ENCODE measurements at places on chromosomes 6 and 20.
A peak's percentile ranks its signal among the peaks of the same experiment; 100 is the strongest.

GRCh38 chr20:21033817-21034216, 72.3 kb downstream of the LINC00237 start:
- DNase-seq = no peak

- no peak for DNase-seq
These were observed 44.6 kb downstream of the CDYL start for GRCh38 chr6:4820704-4821276.

GRCh38 chr20:1369970-1370369, 22.9 kb downstream of the FKBP1A start:
- no peak for DNase-seq

DNA sequence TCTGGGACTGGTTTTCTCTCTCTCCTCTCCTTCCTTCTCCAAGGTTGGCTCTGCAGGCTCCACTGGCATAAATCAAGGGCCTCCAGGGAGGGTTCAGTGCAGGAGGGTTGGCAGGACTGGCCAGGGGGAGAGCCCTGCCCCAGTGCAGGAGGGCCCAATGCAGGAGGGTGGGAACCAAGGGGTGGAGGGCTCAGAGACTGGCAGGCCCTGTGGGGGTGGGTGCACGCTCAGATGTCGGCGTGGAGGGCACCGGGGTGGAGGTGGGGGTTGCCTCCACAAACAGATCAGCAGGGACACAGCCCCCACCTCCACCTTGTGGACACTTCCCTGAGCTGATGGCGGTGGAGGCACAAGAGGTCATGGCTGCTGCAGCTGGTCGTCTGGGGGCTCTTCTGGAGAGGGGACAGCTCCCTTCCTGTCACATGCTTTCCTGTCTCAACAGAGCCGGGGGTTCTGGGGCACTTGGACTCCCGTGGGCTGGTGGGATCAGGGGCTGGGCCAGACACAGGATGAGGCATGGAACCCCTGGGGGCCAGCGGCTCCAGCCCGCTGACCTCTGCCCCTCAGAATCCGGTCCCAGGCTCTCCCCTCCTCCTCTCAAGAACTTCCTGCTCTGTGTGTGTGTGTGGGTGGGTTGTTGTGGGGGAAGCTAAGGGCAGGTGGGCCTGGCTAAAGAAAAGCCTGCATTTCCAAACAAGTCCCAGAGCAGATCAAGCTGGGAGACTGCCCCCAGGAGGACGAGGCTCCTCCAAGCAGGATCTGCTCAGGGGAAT, 2.7 kb upstream of the ABHD16B start:
- DNase-seq = no peak

DNA sequence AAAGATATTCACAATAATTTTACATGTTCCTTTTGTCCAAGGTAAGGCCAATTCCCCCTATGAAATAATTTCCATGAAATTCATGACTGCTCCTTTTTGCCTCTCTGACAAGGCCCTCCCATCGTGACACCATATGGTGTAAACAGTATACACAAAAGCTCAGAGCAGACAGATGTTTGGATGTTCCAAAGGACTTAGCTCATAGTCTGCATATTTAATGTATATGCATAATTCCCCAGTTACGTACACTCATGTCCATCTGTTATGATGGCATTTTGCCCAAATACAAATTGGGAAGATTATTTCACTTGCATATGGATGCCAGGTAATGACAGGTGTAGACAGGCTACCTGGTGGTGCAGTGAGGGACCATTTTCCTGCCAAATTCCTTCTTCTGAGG, 376.5 kb downstream of the KHDRBS2 start:
- no peak for DNase-seq

- DNase-seq = no peak
These were observed 112.0 kb downstream of the LAMP5 start for GRCh38 chr20:9626357-9626756.

DNA sequence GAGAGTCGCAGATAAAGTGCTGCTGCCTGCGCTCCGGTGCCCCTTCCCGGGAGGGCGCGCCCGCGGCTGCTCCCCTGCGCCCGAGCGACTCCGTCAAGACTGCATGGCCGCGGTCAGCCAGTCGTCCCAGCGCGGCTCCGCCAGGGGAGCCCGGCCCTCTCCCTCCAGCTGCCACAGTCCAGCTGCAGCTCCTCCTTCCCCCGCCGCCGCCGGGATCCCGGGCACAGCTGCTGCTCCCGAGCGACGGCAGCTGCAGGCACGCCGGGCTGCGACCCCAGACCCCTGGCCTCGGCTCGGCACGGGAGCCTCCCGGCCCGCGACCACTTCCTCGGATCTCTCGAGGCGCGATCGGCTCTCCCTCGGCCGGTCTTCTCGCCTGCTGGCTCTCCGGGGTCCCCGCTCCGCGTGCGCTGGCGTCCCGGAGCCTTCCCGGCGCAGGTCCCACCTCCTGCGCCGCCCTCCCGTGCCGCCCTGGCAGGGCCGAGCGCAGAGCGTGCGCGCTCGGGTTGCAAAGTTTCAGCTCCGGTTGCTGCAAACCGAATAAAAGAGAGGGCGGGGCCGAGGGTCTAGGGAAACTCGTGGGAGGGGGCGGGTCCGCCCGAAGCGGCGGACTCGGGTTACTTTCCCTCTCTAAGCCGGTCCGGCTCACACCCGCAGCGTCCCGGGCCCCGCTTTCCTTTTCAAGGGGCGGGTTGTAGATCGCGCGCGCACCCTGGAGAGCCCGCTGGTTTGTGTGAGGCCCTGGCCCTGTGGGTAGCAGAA, at the start of gene CNKSR3:
Gene CNKSR3, minus strand, starts transcription at position 542 of the 762 bp plus-strand sequence. CDS start 571 bp downstream, outside the sequence.
- peak; percentile 93 for DNase-seq

DNA sequence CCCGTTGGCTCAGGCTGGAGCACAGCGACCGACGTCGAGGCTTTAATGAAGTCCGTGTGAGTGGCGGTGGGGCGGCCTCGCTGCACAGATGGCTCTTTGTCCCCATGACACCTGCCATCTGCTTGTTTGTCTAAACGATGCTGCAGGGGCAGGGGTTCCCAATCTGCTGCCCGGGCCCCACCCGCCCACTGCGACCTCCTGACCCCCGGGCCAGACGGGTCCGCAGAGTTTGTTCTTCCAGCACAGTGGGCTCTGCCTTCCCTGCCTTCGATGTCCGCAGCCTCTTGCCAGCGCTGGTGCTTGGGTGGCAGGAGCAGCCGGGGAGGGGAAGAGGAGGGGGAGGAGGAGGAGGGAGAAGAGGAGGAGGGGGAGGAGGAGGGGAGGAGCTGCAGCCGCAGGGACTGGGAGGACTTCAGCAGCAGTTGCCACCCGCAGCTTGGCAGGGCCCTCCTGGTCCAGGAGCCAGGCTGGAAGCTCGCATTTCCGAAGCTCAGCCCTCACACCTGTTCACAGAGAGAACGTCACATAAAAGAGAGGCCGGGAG, 210.0 kb downstream of the DLL1 start:
- peak; percentile 93 for DNase-seq

DNA sequence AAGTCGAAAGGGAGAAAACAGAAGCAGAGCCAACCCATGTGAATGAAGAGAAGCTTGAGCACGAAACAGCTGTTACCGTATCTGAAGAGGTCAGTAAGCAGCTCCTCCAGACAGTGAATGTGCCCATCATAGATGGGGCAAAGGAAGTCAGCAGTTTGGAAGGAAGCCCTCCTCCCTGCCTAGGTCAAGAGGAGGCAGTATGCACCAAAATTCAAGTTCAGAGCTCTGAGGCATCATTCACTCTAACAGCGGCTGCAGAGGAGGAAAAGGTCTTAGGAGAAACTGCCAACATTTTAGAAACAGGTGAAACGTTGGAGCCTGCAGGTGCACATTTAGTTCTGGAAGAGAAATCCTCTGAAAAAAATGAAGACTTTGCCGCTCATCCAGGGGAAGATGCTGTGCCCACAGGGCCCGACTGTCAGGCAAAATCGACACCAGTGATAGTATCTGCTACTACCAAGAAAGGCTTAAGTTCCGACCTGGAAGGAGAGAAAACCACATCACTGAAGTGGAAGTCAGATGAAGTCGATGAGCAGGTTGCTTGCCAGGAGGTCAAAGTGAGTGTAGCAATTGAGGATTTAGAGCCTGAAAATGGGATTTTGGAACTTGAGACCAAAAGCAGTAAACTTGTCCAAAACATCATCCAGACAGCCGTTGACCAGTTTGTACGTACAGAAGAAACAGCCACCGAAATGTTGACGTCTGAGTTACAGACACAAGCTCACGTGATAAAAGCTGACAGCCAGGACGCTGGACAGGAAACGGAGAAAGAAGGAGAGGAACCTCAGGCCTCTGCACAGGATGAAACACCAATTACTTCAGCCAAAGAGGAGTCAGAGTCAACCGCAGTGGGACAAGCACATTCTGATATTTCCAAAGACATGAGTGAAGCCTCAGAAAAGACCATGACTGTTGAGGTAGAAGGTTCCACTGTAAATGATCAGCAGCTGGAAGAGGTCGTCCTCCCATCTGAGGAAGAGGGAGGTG, 38.7 kb downstream of the ZBTB2 start:
- no peak for DNase-seq

DNA sequence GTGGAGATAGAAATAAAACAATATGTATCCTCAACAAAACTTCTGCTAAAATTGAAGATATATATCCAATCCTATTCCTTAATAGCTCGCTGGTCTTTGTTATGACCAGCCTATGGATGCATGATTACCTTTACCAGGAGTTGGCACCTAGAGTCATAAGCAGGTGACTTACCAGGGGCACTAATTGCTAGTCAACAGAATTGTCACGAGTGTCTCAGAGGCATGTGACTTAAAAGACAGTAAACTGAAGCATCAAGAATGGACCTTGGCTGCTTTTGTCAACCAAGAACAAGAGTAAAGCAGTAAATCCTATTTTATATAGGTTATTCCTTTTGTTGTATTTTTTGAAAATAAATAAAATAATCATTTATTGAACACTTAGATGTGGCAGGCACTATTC, 115.4 kb downstream of the MYO6 start:
- DNase-seq = no peak
